ENCODE measurements at places on chromosomes 7 and 10.

DNA sequence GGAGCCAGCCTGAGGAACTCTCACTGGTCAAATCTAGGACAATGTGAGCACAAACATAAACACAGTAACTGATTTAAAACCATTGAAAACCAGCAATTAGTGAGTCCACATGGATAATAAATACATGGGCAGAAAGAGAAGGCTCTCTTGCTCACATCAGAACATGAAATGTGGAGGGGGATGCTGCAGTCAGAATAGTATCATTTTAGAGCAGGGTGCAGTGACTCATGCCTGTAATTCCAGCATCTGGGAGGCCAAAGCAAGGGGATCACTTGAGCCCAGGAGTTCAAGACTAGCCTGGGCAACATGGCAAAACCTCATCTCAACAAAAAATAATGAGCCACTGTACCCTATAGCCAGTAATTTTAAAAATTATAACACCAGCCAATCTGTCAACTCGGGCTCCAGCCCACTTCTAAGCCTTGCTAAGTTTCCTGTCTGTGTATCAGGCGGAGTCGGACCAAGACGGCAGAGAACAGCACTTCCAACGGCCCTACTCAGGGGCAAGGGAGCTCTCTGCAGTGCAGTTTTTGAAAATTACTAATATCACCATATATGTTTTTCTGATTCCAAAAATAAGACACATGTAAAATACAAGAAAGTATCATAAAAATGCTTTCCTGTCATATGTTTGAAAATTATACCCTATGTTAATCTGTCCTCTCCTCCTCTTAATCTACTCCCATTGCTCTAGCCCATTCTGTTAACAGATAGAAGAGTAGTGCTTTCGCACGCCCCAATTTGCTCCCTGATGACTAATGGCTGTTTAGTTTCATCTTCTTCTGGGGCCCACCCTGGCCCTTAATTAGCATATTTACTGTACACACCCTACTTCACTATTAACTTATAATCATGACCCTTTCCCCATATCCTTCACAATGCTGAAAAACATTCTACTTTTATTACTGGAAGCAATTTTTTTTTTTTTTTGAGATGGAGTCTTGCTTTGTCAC is 17.1 kb downstream of the URGCP start:
- no peak for DNase-seq

GRCh38 chr7:92848851-92849250 is 12.5 kb upstream of the CDK6 start:
- no peak for DNase-seq

- DNase-seq, result no peak
Measured at GRCh38 chr7:110664803-110665202, 426.1 kb upstream of the LRRN3 start.

GRCh38 chr7:141664450-141664849 is 37.5 kb downstream of the DENND11 start:
- no peak for DNase-seq

DNA sequence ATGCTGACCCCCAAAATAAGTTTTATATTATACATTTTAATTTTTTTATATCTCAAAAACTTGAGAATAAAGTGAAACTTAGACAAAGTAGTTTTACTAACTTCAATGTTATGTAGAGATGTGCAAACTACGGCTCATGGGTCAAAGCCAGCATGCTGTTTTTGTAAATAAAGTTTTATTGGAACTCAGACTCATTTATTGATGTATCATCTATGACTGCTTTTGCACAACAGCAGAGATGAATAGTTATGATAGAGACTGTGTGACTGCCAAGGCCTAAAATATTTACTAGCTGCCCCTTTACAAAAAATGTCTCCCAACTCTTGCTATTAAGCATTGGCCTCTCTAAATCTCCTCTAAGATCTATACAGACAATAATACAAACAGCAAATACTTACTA is 12.4 kb downstream of the MTPN start:
- no peak for DNase-seq

DNA sequence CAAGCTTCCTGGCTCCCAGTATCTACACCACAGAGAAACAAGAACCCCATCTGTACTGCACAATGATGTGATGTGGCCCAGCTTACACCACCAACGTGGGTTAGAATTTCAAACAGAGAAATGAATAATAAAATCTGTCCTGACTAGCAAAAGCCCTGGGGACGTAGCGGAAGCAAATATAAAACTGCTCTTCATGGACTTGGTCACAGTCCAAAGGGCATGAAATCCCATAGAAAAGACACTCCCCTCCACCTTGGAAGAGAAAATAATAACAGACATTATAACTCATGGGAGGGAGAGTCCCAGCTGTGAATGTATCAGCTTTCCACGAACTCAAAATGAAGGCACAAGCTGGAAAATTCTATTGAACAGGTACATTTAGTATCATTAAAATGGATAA is 205.3 kb upstream of the GALNT17 start:
- no peak for DNase-seq

DNA sequence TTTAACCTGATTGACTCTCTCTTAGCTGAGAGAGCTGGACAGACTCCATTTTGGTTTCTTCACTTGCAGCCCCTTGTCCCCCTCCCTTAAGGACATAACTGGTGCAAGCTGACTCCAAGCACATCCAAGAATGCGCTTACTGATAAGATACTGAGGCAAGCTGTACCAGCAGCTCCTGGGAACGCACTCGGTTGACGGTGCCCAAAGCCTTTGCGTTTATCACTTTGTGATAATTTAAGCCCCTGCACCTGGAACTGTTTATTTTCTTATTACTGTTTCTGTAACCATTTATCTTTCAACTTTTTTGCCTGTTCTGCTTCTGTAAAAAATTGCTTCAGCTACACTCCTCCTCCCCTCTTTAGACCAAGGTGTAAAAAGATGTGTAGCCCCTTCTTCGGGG is 8.5 kb downstream of the AKR1B15 start:
- DNase-seq, result no peak

GRCh38 chr10:69638642-69639041 is 8.6 kb downstream of the FAM241B start:
- DNase-seq, result no peak

DNA sequence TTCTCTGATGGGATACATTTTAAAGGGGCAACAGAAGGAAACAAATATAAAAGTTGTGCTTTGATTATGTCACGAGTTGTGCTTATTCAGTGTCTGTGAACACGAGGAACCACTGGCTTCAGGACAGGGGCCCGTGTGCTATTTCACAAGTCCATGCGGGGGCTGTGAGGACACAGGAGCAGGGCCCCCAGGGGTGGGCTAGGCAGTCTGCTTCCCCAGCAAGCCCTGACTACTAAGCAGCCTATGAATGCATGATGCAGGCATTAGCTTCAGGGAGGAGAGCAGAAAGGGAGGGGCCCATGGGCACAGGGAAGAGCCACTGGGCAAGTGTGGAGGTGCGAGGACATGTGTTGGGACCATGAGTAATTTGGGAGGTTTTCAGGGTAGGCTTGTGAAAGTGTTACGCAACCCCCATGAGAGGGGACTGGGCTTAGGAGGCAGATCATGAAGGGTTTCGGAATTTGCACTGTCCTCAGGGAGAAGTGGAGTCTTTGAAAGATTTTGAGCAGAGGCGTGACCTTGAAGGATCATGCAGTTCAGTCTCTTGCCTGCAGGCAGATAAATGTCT is 424.9 kb downstream of the CALN1 start:
- DNase-seq, result no peak
